Hypothalamus (tissue), 51 donors: ENCODE measurements at places on chromosomes 5 and 9.

DNA sequence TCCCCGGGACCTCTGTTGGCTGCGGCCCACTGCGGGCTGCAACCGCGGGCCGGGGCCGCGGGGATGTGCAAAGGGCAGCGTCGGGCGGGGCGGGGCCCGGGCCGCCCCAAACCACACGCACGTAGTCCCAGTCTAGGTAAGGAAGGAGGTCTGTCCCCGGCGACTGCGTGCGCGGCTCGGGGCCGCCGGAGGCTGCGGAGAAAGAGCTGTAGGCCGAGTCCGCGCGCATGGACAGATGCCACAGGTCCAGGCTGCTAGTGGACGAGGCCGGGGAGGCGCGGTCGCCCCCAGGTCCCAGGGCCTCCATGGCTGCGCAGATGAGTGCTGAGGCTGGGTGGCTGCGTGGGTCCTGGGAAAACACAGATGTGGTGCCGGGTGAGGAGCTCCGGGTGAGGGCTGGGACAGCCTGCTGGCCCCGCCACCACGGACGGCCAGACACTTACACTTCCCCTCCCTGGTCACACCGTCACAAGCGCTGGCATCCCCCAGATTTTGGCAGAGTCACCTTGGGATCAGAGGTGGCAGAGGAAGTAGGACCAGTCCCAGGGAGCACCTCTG, 4.5 kb downstream of the SHROOM1 start:
- no peak for DNase-seq

DNA sequence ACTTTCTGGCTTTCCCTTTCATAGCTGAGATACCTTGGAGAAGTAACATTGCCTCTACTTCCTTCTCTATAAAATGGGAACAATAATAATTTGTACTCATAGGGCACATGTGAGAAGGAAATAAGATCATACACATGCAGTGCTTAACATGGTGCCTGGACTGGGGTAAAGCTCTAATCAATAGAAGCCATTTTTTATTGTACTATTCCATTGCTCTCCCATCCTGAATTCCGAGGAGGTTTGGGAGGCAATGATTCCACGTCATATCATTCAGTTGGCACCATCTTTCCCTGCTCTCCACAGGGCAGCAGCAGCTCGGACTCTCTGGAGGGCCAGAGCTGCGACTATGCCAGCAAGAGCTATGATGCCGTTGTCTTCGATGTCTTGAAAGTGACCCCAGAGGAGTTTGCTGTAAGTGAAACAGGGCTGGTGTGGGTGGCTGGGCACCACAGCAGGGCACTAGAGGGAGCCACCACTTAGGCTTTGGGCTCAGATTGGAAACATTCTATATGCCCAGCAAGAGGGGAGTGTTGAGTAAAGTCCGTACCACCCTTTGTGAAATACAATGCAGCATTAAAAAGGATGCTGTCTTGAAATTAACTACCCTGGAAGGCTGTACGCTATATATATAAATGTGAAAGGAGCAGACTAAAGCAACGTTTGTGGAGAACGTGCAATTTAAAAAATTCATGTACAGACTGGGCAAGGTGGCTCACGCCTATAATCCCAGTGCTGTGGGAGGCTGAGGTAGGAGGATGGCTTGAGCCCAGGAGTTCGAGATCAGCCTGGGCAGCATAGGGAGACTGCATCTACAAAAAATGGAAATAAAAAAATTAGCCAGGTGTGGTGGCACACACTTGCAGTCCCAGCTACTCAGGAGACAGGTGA, 51.2 kb downstream of the RALGPS1 start:
- no peak for DNase-seq

- no peak for DNase-seq
Measured at GRCh38 chr9:3682186-3682585, 156.4 kb upstream of the RFX3 start.

GRCh38 chr9:87503430-87503829, 5.8 kb downstream of the DAPK1 start:
- DNase-seq, result no peak

GRCh38 chr5:88502179-88503040, 233.8 kb upstream of the TMEM161B start:
- DNase-seq, result no peak

DNA sequence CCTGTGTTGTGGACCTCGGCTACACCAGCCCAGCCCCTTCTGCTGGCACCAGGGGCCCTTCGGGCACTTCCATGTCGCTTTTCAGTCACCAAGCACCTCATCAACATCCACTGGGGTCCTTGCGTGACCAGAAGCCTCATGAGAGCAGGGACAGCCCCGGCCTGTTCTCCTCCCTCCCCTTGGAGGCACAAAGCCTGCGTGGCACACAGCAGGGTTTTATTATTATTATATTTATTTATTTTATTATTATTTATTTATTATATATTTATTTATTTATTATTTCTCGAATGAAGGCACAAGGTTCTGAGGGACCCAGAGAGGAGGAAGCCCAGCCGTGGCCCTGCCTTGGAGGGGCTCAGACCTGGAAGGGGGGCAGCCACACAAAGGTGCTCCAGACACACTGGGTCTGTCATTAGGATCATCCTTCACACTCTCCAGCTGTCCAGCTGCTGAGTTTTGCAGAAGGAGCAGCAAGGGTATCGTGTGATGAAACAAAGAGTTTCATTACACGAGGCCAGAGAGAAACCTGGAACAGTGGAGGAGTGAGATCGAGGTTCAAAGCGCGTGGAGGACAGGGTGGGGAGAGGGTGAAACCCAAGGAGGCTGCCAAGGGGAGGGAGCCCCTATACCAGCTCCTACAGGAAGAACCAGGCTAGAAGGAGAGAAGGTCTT, 5.2 kb downstream of the VAV2 start:
- DNase-seq, result no peak

- no peak for DNase-seq
Measured at GRCh38 chr5:176192094-176192721, 46.0 kb upstream of the SIMC1 start.

DNA sequence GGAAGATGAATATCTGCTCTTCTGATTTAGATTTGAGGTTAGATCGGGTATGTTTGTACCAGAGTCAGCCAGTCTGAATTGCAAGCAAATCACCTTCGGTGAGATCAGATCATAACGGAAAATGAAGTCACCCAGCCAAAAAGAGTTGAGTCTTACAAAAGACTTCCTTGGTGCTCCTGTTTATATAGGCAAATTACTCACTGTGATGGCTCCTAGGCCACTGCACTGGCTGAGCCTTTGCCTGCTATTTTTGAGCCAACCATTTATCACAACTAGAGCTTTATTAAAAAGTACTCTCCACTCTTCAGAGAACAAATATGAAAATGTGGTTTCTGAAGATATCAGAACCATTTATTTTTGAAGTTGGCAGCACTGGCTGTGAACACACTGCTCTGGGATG, 277.7 kb upstream of the PCSK5 start:
- DNase-seq, result no peak

GRCh38 chr9:129895376-129896268, 60.4 kb downstream of the USP20 start:
- no peak for DNase-seq

GRCh38 chr5:38807570-38808483, 38.0 kb upstream of the OSMR start:
- DNase-seq, result no peak

DNA sequence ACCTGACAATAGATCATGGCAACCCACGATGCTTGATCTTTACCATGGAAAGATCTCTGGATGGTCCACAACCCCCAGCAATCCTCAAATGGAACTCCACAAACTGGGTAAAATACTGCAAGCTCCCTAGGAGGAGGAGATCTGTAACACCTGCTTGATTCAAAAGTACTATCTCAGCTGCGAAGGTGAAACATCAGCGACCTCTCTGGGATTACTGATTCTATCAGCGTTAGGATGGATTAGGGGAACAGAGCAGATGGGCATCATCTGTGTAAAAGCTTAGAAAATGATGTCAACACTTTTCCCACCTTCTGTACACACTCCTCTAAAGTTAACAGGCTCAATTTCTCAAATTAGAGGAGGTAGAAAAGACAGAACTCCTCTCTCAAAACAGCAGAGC, 31.5 kb upstream of the TRPC7 start:
- no peak for DNase-seq

GRCh38 chr5:63803165-63803564, 159.1 kb downstream of the HTR1A start:
- no peak for DNase-seq

GRCh38 chr9:79756414-79756813, 184.6 kb downstream of the TLE4 start:
- DNase-seq, result no peak

- DNase-seq, result no peak
Measured at GRCh38 chr9:133250741-133251170, 24.2 kb downstream of the ABO start.

- DNase-seq, result no peak
Measured at GRCh38 chr5:81922854-81923279, 49.0 kb upstream of the ATG10 start.

DNA sequence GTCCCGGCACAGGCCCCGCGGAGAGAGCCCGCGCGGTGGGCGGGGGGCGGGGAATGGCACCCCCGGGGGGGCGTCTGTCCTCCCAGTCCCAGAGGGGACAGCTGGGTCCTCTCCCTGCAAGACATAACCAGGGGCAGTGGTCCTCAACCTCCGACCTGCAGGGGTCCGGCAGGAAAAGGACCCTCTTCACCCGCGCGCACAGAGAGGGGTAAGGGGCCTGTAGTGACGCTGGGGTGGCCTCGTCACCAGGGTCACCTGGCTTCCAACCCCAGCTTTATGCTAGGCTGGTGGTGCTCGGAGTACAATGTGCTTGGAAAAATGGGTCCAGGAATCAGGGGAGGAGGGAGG, 34.2 kb downstream of the LHX2 start:
- no peak for DNase-seq

GRCh38 chr9:20693068-20693467, 9.0 kb downstream of the FOCAD start:
- DNase-seq, result no peak

DNA sequence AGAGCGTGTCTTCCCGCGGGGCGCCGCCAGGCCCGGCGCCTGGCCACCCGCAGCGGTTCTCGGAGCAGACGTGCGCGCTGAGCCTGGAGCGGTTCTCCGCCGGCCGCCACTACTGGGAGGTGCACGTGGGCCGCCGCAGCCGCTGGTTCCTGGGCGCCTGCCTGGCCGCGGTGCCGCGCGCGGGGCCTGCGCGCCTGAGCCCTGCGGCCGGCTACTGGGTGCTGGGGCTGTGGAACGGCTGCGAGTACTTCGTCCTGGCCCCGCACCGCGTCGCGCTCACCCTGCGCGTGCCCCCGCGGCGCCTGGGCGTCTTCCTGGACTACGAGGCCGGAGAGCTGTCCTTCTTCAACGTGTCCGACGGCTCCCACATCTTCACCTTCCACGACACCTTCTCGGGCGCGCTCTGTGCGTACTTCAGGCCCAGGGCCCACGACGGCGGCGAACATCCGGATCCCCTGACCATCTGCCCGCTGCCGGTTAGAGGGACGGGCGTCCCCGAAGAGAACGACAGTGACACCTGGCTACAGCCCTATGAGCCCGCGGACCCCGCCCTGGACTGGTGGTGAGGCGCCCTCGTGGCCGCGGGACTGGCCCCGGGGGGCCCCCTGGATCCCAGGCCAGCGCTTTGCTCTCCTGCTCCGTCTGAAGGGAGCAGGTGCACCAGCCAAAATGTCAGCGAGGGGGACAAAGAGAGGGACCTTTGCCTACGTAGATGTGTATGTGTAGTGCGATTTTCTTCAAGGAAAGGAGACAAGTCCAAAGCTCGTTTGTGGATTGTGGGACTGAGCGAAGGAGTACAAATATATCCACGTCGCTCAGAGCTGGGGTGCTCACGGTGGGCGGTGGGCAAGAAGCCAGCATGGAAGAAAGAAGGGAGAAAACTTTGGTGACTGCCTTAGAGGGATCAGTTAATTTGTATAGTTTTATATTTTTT, 19.5 kb downstream of the BTNL9 start:
- DNase-seq, result no peak

DNA sequence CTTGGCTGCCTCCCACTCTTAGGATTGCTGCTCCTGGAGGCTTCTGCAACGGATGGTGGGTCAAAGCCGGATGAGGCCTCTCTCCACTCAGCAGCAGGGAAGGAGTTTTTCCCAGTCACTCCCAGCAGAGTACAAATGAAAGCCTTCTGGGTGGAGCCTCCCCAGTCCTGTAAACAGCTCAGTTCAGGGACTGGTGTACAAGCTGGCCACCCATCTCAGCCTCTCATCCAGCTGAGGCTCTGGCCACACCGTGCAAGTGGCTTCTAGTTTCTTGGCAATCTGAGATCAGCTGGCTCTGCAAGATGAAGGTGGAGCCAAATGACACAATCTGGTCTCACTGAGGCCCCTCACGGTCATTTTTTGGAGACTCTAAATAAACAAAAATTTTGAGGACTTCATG, 10.0 kb downstream of the GPX3 start:
- no peak for DNase-seq
